ENCODE measurements at places on chromosomes 7 and 10.

DNA sequence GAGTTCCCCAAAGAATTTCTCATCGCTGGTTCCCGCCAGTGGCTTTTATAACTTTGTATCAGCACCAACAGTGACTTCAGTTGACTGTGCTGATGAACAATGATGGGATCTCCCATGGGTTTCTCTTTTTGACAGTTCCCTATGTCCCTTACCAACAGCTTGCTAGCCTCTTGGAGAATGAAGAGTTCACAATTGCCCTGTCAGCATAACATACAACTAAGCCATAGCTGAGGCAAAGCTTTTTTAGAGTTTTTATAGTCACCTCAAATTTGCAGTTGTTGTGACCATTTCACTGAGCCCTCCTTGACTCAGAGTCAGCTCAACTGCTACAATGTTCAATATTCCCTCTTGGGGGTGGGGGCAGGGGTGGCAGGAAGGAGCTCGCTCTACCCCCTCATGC is 179.8 kb downstream of the TFEC start:
- DNase-seq: no peak

- no peak for DNase-seq
Observed at GRCh38 chr7:70156057-70156456, 557.8 kb downstream of the AUTS2 start.

GRCh38 chr7:67990003-67990402 is 993.4 kb downstream of the TYW1 start:
- no peak for DNase-seq

DNA sequence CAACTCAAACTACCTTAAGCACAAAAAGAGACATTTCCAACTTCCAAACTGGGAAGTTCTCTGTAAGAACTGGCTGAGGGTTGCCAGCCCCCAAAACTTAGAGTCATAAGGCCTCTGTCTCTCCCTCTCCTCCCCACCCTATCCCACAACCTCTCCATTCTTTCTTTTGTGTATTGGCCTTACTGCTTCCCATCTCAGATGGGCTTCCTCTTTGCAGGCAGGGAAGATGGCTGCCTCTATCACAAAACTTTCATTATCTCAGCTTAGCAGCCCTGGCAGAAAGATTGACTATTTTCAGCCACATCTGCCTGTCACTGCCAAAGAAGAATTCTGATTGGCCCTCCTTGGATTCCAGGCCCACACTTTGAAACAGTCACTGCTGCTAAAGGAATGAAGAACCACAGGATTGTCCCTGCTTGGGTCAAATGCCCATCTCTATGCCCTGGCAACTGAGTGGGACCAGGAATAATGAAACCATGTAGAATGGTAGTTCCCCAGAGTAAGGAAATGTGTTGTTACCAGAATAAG is 58.0 kb upstream of the PRKAR2B start:
- DNase-seq: no peak

GRCh38 chr10:112723876-112724275 is 226.2 kb upstream of the TCF7L2 start:
- no peak for DNase-seq

DNA sequence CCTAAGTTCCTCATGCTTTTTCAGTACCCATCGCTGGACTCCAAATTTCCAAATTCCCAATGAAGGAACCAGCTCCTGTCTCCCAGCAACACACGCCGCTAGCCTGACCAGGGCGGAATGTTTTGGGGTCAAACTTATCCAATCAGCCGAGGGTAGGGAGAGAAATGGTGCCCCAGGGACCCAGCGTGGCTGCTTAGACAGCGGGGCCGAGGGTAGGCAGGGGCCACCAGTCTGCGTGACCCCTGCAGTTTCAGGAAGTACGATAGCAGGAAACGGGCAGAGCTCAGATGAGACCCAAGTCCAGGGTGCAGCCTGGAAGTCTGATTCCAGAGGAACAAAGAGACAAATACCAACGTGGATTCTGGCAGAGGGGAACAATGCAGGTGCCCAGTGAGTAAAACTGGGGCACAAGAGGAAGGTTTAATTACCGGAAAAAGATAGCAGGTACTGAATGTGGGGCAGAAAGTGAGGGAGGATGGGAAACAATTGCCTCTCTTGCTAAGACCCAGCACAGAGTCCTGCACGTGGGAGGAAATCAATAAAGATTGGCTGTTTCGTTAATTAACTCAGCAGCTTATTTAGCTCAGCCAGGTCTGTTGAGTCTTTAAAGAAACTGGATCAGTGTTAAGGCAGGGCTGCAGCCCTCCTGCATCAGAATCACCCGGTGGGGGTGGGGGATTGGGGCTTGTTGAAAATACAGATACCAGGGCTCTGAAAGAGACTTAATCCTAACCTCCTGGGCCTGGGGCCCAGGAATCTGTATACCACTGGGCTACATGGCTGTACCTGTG is 50.4 kb upstream of the NFE2L3 start:
- DNase-seq: no peak

GRCh38 chr7:138029941-138030340 is 28.1 kb upstream of the CREB3L2 start:
- DNase-seq: no peak

GRCh38 chr7:71937840-71938371 is 474.2 kb downstream of the CALN1 start:
- DNase-seq: no peak

- no peak for DNase-seq
Observed at GRCh38 chr7:105643384-105643783, 62.1 kb upstream of the EFCAB10 start.

DNA sequence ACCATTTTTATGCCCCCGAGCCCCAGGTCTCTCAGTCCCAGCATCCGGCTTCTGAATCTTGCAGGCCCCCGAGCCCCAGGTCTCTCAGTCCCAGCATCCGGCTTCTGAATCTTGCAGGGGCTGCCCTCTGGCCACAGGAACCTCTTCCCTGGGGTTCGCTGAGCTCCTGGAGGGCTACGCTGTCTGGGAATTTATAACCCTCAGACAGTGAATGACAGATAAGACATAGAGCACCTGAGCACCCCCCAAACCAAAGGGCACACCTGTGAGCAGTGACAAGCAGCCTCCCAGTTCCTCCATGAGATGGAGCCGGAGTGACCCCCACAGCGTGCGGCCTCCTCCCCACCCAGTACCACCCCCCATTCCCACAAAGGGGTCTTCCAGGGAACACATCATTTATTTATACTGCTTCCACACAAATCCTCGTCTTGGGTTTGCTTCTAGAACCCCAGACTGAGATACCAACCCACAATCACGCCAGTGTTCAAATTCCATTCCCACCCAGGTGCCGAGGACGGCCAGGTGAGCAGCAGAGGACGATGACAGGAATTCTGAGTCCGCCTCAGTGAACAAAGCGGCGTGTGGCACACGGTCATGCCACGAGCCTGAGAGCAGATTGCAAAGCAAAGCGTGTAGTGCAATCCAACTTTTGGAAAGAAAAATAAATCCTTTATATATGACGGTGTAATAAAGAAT is 57.7 kb upstream of the FAM20C start:
- no peak for DNase-seq

- DNase-seq: no peak
Observed at GRCh38 chr10:103316087-103316486, 34.9 kb downstream of the PCGF6 start.

DNA sequence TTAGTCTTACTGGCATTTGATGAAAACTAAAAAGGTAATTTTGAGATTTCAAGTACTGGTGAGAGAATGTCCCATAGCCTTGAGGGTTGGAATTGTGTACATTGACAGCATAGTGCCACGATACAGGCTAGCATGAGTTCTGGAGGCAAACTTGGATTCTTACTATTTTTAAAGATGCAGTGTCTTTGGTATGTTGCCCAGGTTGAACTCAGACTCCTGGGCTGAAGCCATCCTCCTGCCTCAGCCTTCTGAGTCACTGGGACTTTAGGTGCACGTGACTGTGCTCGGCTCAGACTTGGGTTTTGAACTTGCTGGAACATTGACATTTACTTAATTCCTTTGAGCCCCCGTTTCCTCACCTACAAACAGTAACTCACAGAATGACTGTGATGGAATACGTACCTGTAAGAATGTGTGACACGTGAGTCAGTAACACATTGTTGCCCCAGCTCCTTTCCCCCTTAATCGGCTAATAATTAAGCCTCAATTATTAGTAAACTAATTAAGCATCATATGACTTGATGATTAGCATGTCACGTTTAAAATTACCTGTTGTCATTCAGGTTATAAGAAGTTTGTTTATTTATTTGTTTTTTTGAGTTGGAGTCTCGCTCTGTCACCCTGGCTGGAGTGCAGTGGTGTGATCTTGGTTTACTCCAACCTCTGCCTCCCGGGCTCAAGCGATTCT is 10.6 kb downstream of the DNAJB6 start:
- no peak for DNase-seq

Measured in NCI-H1105 (cell line).